IMR-90 (cell line): ENCODE measurements at places on chromosomes 1 and 21. TPM values are rescaled to one million over a fixed set of nuclear protein-coding genes. Genes with fewer than 3 reads are reported as not detected.

The SLC22A15 gene
- total RNA-seq, result under 0.01 TPM in 2 replicates

The FCRL2 gene
- total RNA-seq, result not detected in 2 replicates

The CNR2 gene
- total RNA-seq, result not detected in 2 replicates

The CAMK1G gene
- 0.72 and 0.83 TPM in 2 replicates for total RNA-seq

The LENEP gene
- total RNA-seq, result not detected in 2 replicates

The ZNF496 gene
- total RNA-seq, result 8.9 and 11.7 TPM in 2 replicates

The UBL4B gene
- total RNA-seq, result not detected in 2 replicates

The CORT gene
- not detected in 2 replicates for total RNA-seq

The EXTL1 gene
- 0.56 and 0.90 TPM in 2 replicates for total RNA-seq

The RAB7B gene
- 9.1 and 10.6 TPM in 2 replicates for total RNA-seq

The MIXL1 gene
- not detected in 2 replicates for total RNA-seq

The PCNT gene
- 10.0 and 14.2 TPM in 2 replicates for total RNA-seq

The LCE3E gene
- not detected in 2 replicates for total RNA-seq

The WNT3A gene
- total RNA-seq, result not detected in 2 replicates

The EFNA4 gene
- 3.3 and 3.8 TPM in 2 replicates for total RNA-seq

The KRTAP7-1 gene
- not detected in 2 replicates for total RNA-seq

The CFHR3 gene
- total RNA-seq, result not detected in 2 replicates

The ZNF697 gene
- total RNA-seq, result 10.2 and 14.4 TPM in 2 replicates

The TMEM52 gene
- total RNA-seq, result 0.28 and 0.54 TPM in 2 replicates

The AQP10 gene
- not detected in 2 replicates for total RNA-seq

The NFASC gene
- total RNA-seq, result 0.18 and 0.28 TPM in 2 replicates

The HPCAL4 gene
- not detected in 2 replicates for total RNA-seq

The ADCY10 gene
- under 0.01 TPM in 2 replicates for total RNA-seq

The IVNS1ABP gene
- 26.7 and 41.9 TPM in 2 replicates for total RNA-seq

The SPOCD1 gene
- total RNA-seq, result 42.2 and 59.7 TPM in 2 replicates

The GBP7 gene
- total RNA-seq, result not detected in 2 replicates

The PADI1 gene
- total RNA-seq, result not detected in 2 replicates

The FMO5 gene
- total RNA-seq, result 0.36 and 0.83 TPM in 2 replicates

The SYT14 gene
- 1.3 and 1.4 TPM in 2 replicates for total RNA-seq

The KRTAP19-3 gene
- total RNA-seq, result not detected in 2 replicates

The TAF5L gene
- total RNA-seq, result 15.8 and 17.9 TPM in 2 replicates

The HAX1 gene
- total RNA-seq, result 140 and 146 TPM in 2 replicates

The NTMT2 gene
- total RNA-seq, result not detected in 2 replicates

The IL10 gene
- not detected in 2 replicates for total RNA-seq

The RGS13 gene
- not detected in 2 replicates for total RNA-seq

The RIMKLA gene
- total RNA-seq, result not detected in 2 replicates

The TNFRSF4 gene
- total RNA-seq, result not detected in 2 replicates

The TRIM46 gene
- total RNA-seq, result 2.3 and 2.5 TPM in 2 replicates

The VWA5B1 gene
- total RNA-seq, result not detected in 2 replicates

The SPRR1B gene
- not detected in 2 replicates for total RNA-seq

The HSD17B7 gene
- total RNA-seq, result 11.7 and 17.7 TPM in 2 replicates

The WDR26 gene
- total RNA-seq, result 23.8 and 41.4 TPM in 2 replicates

The TRAF3IP3 gene
- 0.18 TPM in 1 of 2 replicates, not detected in the other for total RNA-seq

The ZNF683 gene
- not detected in 2 replicates for total RNA-seq
